ENCODE measurements at places on chromosomes 12 and 14.
A peak's percentile ranks its signal among the peaks of the same experiment; 100 is the strongest.

DNA sequence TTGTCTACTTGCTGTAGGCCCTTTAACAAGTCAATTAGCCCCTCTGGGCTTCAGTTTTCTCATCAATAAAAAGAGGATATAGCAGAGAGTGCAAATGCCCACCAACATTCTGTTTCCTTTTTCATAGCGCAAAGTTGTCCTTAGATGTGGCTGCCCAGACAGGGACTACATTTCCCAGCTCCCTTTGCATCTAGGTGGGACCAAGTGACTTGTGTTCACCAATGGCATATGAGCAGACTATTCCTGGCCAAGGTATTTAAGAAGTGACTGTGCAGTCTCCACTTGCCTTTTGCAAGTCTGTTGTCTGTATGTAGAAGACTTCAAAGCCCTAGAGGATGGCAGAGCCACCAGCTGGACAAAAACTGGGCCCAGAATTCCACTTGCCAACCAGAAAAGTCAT lies 59.7 kb downstream of the DAO start:
- DNase-seq = no peak

GRCh38 chr12:65561798-65562382 lies 262.4 kb upstream of the HMGA2 start:
- no peak for DNase-seq

GRCh38 chr12:25503666-25504065 lies 49.4 kb downstream of the LMNTD1 start:
- no peak for DNase-seq

GRCh38 chr12:80356097-80356496 lies 87.9 kb upstream of the PTPRQ start:
- no peak for DNase-seq

GRCh38 chr14:34157651-34158050 lies 206.8 kb upstream of the EGLN3 start:
- DNase-seq = no peak

GRCh38 chr12:11891346-11891745 lies 179.4 kb upstream of the BCL2L14 start:
- DNase-seq = no peak

- DNase-seq = peak; percentile 6
Observed at GRCh38 chr12:90959538-90960139, 4.7 kb upstream of the CCER1 start.

DNA sequence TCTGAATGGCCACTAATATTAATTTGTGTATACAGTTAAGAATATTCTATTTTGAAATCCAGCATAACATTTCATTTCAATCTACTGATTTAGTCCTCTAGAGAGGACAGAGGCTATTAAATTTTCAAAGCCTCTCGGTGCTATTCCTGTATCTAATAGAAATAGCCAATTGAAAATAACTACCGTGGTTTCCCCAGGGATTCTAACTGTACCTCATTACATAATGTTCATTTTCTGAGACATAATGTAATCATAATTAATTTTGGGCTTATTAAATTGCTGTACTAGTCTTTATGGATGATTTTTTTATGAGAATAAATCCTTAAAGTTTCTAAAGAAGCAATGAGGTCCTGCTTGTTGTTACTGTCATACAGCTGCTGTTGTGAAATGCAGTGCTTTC lies 38.6 kb upstream of the ACSS3 start:
- DNase-seq = no peak

GRCh38 chr12:65305346-65305950 lies 27.0 kb downstream of the MSRB3 start:
- DNase-seq = no peak

DNA sequence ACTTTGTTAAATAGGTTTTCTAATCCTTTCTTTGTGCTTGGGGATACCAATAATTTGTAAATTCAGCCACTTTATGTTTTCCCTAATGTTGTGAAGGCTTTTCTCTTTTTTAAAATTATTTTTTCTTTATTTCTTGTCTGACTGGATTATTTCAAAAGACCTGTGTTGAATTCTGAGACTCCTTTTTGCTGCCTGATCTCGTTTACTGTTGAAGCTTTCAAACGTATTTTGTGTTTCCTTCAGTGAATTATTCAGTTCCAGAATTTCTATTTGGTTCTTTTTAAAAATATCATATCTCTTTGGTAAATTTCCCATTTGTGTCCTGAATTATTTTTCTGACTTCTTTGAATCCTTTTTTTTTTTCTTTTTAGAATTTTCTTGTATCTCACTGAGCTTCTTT lies 241.6 kb downstream of the LRIG3 start:
- DNase-seq = no peak

- DNase-seq = no peak
Observed at GRCh38 chr12:5376591-5377207, 55.2 kb upstream of the NTF3 start.

- no peak for DNase-seq
Observed at GRCh38 chr14:69471916-69472315, 12.6 kb upstream of the PLEKHD1 start.

DNA sequence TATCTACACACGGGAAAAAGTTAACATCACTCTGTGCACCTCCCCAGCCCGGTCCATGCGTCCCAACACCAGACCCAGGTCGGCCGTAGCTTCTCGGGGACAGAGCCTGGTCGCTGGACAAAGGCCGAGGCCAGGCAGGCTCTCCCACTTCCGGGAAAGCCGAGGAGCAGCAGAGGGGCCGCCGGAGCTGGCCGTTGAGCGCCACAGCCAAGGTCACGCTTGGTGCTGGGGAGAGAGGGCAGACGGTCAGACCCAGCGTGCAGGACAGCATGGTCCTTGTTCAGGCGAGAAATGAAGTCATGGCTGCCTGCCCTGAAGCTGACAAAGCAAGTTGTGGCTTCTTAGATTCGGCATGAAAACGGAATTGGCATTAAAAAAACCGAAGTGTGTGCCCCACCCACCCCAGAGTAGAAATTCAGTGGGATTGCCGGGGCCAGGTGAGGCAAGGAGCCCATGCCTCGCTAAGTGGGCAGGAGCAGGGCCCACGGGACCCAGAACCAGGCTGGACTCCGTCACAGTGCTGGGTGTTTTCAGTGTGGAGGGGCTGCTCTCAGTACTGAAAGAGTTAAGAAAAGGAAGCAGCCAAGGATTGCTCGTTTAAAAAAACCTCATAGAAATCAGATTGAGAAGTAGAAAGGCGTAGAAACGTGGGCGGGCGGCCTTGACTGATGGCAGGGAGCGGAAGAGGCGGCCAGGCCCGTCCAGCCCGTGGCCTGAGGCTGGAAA lies 4.3 kb downstream of the ARL6IP4 start:
- DNase-seq = no peak
